Bronchial epithelial cell (primary cell): ENCODE measurements at places on chromosomes 2 and 18.

DNA sequence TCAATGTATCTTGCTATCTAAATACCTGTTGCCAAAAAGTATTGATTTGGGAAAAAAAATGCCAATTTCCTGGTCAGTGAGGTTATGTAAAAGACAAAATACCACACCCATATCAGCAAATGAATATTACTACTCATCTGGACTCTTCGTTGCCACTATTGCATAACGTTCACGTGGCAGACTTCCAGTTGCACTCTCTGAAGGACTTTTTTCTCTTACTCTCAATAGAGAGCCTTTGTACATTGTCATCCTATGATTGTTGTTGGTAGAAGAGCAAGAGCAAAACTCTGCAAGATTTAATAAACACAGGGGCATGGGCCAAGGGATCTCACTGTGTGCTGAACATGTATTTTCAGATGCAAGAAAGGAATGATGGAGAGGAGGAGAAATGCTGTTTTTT lies 689.8 kb downstream of the MBD2 start:
- no peak for DNase-seq

- DNase-seq, result no peak
Measured at GRCh38 chr2:14433946-14434495, 198.5 kb upstream of the LRATD1 start.

DNA sequence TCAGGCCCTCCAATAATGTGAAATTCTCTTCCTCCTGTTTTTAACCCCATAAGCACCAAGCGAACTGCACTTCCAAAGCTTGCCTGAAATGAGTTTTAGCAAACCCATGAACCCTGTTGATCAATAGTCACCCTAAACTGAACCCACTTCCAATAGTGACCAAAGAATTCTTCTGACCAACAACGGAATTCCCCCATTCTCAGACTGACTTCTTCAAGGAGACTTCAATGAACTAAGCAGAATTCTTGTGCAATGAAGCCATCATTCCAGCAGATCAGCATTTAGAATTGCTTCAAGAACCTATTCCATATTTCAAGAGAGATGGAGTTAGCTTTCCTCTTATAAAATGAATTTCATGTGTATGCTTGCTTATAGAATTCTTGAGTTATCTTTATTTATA lies 176.9 kb upstream of the FN1 start:
- peak; percentile 57 for DNase-seq

GRCh38 chr2:64328415-64328722 lies 125.6 kb upstream of the LGALSL start:
- no peak for DNase-seq

GRCh38 chr2:197268786-197269584 lies 41.6 kb downstream of the ANKRD44 start:
- peak; percentile 29 for DNase-seq

DNA sequence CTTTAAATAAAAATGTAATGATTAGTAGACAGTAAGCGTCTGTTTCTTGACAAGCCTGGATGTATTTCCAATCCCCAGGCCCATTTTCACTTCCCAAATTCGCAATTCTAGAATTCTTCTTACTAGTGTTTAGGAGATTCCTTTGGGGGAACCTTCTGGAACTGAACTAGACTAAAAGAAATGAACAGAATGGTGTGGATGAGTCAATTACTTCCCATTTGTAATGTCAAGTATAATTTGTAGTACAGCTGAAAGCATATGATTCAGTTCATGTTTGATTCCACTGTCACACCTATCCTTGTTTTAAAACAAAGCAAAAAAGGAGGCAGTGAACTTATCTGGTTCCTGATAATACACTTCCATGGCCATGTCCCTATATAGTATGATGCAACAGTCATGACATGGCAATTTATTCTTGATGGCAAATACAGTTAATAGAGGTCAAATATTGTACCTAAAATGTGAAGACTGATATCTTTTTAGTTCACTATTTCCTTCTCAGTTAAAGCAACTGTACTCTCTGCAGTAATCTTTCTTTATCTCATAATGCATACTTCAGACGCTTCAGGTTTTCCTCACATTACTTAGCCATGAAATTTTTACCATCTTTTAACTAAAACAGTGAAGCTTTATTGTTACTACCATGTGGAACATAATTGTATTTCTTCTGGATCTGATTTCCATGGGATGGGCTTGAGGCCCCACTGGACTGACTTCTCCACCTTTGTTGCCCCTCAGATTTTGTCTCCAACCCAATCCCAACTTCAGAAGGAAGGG lies 2.0 kb downstream of the IDH1 start:
- peak; percentile 22 for DNase-seq

DNA sequence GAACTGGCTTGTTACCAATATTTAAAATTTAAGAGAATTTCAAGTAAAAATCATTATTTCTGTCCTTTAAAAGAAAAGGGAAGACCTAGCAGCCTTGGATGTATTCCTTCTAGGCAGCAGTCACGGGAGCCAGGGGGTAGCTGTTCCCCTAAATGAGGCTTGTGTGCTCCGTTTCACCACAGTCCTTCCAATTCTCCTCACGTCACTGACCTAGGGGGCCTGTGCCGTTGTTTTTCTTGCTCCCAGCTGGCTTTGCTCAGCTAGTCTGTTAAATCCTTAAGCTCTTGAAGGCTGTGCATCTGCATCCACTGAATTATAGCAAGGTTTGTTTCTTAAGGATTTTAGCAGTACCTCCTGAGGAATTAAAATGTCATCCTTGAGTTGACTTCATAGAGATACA lies 9.9 kb downstream of the KLHL23 start:
- no peak for DNase-seq

DNA sequence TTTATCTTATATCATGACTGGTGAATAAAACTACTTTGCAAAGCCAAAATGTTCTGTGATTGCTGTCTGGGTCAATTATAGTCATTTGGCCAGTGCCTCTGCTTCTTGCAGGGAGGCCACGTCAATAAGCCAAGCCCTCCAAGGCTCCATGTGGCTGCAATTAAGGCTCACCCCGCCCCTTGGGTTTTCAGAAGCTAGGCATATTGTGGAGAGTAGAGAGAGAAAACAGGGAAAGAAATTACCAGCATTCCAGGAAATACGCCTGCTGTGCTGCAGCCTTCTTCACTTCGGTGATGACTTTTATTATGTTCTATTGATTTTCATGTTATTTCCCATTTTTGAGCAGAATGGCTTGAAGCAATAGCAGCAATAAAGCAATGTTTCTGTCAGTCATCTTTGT lies 319.7 kb downstream of the SOX11 start:
- no peak for DNase-seq
